Cardiac septum (tissue), 1 donor: ENCODE measurements at places on chromosomes 6 and 20. TPM values are rescaled to one million over a fixed set of nuclear protein-coding genes. Genes with fewer than 3 reads are reported as not detected.

DYNLT2 gene
- 0.83 TPM for total RNA-seq

RXRB gene
- 33.5 TPM for total RNA-seq

PCK1 gene
- 0.48 TPM for total RNA-seq

ID4 gene
- total RNA-seq, result 6.8 TPM

DEFB119 gene
- not detected for total RNA-seq

SPATS1 gene
- total RNA-seq, result not detected

TP53TG5 gene
- total RNA-seq, result 2.2 TPM

FAM209B gene
- total RNA-seq, result not detected

ZNF391 gene
- total RNA-seq, result 0.62 TPM

KIFC1 gene
- total RNA-seq, result 0.24 TPM

IP6K3 gene
- total RNA-seq, result 16.6 TPM

MAFB gene
- total RNA-seq, result 6.8 TPM

CRISP2 gene
- not detected for total RNA-seq

FANCE gene
- total RNA-seq, result 2.9 TPM

CRNKL1 gene
- total RNA-seq, result 18.5 TPM

PRND gene
- total RNA-seq, result 0.08 TPM

TUBB2B gene
- 1.2 TPM for total RNA-seq

CDYL gene
- total RNA-seq, result 36.3 TPM

PSORS1C2 gene
- total RNA-seq, result not detected

SLC17A1 gene
- not detected for total RNA-seq

OSER1 gene
- total RNA-seq, result 28.4 TPM

ADTRP gene
- not detected for total RNA-seq

SPDEF gene
- total RNA-seq, result 0.19 TPM

TMEM200A gene
- total RNA-seq, result 0.59 TPM

IBTK gene
- total RNA-seq, result 36.5 TPM

RIPPLY2 gene
- not detected for total RNA-seq

IFNGR1 gene
- total RNA-seq, result 60.1 TPM

FAM83C gene
- total RNA-seq, result not detected

GNMT gene
- 0.30 TPM for total RNA-seq

C20orf204 gene
- total RNA-seq, result 0.86 TPM

HLA-DRA gene
- 94.0 TPM for total RNA-seq

ACTL10 gene
- 0.46 TPM for total RNA-seq

SLC35F1 gene
- total RNA-seq, result 7.7 TPM

KCNS1 gene
- 0.08 TPM for total RNA-seq

GPR6 gene
- total RNA-seq, result not detected

WFDC5 gene
- total RNA-seq, result not detected

BTNL2 gene
- not detected for total RNA-seq

MYT1 gene
- total RNA-seq, result not detected

MLN gene
- total RNA-seq, result not detected

EPPIN gene
- total RNA-seq, result not detected

TMC2 gene
- not detected for total RNA-seq

IDH3B gene
- 121 TPM for total RNA-seq

ELOVL2 gene
- total RNA-seq, result 1.8 TPM

FNDC1 gene
- total RNA-seq, result 1.9 TPM

DYNLT1 gene
- 131 TPM for total RNA-seq

SLC26A8 gene
- 0.13 TPM for total RNA-seq

SLC17A3 gene
- total RNA-seq, result not detected

PROCR gene
- total RNA-seq, result 5.4 TPM

TSPO2 gene
- not detected for total RNA-seq

SLPI gene
- 1.3 TPM for total RNA-seq

FKBP1C gene
- 0.24 TPM for total RNA-seq

WASF1 gene
- 0.78 TPM for total RNA-seq
